Effector memory CD4-positive, alpha-beta T cell (primary cell): ENCODE measurements at places on chromosomes 13 and 19.

- DNase-seq: no peak
These were observed 309.2 kb downstream of the FGF9 start for GRCh38 chr13:21980049-21980448.

- no peak for DNase-seq
These were observed 6.1 kb downstream of the KLK7 start for GRCh38 chr19:50977626-50978025.

GRCh38 chr19:54882758-54883157 lies 8.7 kb downstream of the FCAR start:
- no peak for DNase-seq

- DNase-seq: no peak
These were observed 63.0 kb upstream of the SOX1 start for GRCh38 chr13:112003941-112004340.

DNA sequence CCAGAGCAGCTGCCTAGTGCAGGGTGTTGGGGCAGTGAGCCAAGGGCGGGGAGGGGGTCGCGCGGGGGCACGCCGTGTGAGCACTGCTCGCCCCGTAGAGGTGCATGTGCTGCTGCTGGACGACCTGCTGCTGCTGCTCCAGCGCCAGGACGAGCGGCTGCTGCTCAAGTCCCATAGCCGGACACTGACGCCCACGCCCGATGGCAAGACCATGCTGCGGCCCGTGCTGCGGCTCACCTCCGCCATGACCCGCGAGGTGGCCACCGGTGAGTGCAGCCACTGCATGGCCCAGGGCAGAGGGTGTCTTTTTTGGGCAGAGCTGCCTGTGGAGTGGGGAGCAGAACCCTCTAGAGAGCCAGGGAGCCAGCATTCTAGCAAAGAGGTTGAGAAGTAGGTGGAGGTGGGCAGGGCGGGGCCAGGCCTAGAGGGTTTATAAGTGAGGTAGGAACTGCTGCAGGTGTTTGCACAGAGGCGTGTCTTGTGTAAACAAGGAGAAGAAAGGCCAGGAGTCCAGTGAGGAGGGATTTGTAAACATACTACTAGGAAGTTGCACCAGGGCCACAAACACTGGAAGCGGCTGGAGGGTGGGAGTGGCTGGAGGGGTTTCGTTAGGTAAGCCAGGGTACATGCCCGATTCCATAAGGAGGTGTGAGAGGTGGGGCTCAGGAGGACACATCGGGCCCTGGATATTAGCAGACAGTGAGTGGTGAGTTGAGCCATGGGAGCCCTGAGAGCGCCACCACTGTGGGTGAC lies 21.3 kb downstream of the ARHGEF1 start:
- no peak for DNase-seq
